Activated CD4-positive, alpha-beta T cell treated with anti-CD3 and anti-CD28 coated beads, Interleukin-2, amount 10 ng/mL, durations not matched to agents 7 days and 5 days (primary cell): ENCODE measurements at places on chromosomes 4 and X. TPM values are rescaled to one million over a fixed set of nuclear protein-coding genes. Genes with fewer than 3 reads are reported as not detected.

GRCh38 chrX:66071126-66071525 lies 31.2 kb upstream of the VSIG4 start:
- no peak for DNase-seq

DNA sequence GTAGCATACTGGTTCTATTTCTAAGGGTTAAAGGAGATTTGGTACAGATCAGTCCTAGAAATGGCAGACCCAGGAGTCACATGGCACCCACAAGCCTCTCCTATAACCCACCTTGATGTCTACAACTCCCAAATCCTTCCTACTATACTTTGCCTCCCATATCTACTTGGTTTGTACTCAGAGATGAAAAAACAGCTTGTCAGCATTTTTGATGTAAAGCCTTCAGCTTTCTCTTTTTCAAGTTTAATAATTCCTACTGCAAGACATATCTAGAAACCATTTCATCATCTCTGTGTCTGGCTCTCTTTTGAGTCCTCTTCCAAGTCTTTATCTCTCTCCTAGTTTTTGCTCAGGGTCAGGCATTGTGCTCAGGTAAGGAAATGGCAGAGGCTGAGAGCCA lies 82.9 kb downstream of the NYX start:
- no peak for DNase-seq

Gene FGF5
- not detected for total RNA-seq

DNA sequence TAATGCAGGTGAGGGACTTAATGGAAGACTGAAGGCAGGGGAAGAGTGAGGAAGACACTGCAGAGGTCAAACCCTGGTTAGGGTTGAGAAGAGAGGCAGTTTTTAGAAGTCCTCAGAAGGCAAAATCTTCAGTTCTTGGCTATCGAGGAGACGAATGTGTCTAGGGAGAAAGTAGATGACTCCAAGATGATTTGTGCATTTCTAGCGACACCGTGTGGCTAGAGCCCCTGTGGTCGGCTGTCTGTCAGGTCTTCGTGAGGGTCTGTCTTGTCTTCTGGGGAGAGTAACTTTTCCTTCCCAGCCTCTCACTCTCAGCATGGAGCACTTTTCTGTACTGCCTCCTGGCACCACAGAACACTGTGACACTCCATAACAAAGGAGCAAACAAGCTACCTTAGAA lies 458.1 kb downstream of the STIM2 start:
- peak; percentile 8 for DNase-seq

Gene EXOC1L
- not detected for total RNA-seq

Gene RNF212
- total RNA-seq: 3.2 TPM

DNA sequence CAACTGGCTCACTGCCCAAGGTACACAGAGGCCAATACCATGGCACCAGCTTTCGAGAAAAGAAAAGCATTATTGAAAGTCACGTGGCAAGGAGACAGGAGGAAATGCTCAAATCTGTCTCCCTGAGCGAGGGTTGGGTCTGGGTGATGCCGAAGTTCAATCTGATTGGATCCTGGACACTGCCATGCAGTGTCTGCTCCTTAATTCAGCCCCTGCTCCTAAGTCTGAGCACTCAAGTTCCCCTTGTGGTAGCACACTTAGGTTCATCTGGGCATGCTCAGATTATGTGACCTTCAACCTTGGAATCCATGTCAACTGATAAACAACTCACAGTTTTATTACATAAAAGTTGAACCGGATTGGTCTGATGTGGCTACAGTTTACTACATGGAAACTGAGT lies 512.6 kb upstream of the GALNT7 start:
- DNase-seq: no peak

Gene CT45A5
- not detected for total RNA-seq

- DNase-seq: no peak
Measured at GRCh38 chr4:153346563-153346962, 2.1 kb downstream of the MND1 start.

Gene SPINK2
- 7.9 TPM for total RNA-seq

Gene PHEX
- 0.07 TPM for total RNA-seq

DNA sequence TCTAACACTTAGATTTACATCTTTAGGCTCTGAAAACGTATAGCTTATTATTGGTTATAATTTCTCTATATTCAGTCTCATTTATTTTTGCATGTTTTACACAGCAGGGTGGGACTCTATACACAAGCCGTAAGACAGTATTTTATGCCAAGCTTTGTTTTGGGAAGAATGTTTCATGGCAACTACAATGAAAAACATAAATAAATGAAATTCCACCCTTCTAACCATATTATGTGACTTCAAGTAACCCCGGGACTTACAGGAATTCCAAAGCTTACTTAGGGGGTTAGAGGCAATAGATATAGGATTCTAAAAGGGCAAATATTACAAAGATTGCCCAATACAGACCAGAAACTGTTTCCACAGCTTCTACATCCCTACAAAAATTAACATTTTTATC lies 370.9 kb downstream of the PRR32 start:
- DNase-seq: no peak

DNA sequence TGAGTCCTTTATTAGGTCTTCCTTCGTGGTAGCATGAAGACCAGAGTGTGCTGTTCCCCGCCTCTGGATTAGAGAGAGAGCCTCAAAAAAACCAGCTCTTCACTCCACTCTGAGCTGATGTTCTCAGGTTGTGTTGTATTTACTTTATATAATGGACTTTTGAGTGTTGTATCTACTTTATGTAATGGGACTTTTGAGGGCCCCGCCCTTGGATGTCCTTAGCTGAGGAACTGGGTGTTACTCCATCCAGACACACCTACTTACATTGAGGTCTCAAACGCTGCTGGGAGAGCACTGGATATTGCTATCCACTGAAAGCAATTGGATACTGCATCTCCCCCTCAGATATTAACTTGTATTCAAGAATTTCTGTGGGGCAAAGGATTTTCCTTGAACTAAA lies 28.2 kb downstream of the ATP8A1 start:
- DNase-seq: no peak

DNA sequence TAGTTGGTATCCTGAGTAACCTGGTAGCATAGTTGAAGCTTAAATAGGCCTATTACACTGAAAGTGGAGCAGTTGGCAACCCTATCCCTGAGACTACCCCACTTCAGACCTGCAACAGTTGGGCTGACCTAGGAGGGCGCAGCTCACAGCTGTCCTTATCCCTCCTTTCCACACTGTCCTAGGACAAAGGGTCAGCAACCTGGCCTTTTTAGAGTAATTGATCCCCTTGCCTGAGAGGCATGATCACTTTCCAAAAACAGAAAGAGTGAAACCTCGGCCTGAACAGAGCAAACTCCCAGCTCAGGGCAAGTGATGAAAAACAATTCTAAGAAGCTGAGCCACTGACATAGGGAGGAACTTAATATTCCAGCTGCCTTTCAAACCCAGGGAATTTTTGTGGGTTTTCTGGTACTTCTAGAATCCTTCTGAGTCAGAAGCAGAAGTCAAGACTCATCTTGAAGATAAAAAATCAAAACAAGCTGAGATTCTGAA lies 94.9 kb upstream of the MYOZ2 start:
- DNase-seq: no peak

Gene MFAP3L
- total RNA-seq: 0.35 TPM

Gene RHOXF2B
- not detected for total RNA-seq

Gene PRKG2
- 0.15 TPM for total RNA-seq

Gene PAGE1
- total RNA-seq: not detected

Gene COX7B2
- total RNA-seq: not detected

Gene OTUD5
- total RNA-seq: 54.1 TPM

Gene SORCS2
- not detected for total RNA-seq

Gene OFD1
- total RNA-seq: 35.0 TPM

Gene TMSB15A
- total RNA-seq: 0.42 TPM

Gene RAB33A
- total RNA-seq: 21.2 TPM

Gene JCHAIN
- 0.23 TPM for total RNA-seq

DNA sequence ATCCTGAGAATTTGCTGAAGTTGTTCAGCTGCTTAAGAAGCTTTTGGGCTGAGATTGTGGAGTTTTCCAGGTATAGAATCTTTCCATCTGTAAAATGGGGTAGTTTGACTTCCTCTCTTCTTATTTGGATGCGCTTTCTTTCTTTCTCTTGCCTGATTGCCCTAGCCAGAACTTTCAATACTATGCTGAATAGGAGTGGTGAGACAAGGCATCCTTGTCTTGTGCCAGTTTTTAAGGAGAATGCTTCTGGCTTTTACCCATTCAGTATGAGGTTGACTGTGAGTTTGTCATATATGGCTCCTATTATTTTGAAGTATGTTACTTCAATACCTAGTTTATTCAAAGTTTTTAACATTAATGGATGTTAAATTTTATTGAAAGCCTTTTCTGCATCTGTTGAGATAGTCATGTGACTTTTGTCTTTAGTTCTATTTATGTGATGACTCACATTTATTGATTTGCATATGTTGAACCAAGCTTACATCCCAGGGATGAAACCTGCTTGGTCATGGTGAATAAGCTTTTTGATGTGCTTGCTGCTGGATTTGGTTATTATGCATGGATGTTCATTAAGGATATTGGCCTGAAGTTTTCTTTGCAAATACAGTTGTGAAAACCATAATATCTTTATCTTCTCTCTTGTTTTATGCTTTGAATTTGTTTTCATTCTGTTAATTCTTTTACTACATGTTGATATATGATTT lies 573.8 kb upstream of the NDST4 start:
- DNase-seq: no peak
